ENCODE measurements at places on chromosomes 1 and 21.

DNA sequence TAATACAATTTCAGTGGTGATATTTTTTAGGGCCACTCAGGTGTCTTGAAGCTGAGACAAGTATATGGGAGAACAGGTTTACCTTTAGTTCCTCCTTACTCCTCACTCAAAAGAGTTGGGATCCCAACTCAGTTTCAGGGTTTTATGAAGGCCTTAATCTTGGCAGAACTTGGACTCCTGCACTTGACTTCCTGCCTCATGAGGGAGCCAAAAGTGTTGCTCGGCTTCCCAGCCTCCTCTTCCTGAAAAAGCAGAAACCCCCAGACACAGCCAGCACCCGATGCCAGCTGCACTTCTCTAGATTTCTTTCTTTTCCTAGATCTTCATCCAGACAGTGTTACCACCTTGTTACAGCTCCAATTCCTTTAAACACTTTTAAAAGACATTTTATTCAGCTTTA lies 70.8 kb upstream of the TMPRSS2 start:
- DNase-seq: no peak

GRCh38 chr1:228174482-228175315 lies 9.1 kb downstream of the IBA57 start:
- no peak for DNase-seq

GRCh38 chr1:43233631-43234030 lies 36.2 kb upstream of the TMEM125 start:
- no peak for DNase-seq

DNA sequence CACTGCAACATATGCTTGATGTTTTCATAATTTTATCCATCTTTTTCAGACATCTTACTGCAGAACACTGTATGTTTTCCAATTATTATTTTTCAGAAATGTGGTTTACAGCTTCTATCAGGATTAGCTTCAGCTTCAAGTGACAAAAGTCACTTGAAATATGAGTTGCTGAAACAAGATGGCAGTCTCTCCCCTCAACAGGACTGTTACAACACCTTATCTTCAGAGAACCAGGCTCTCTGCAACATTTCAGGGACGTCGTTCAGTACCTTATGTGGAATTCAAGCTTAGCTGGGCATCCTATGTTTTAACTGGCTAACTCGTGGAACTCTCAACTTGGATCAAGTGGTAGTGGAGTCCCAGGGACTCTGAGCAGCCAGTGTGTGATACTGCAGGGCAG lies 2.0 kb upstream of the UBE2G2 start:
- DNase-seq: no peak

GRCh38 chr1:115179397-115180079 lies 90.2 kb upstream of the TSPAN2 start:
- DNase-seq: peak; percentile 94

GRCh38 chr1:117650840-117651568 lies 45.2 kb downstream of the TENT5C start:
- no peak for DNase-seq

GRCh38 chr1:15683345-15684039 lies 628 bp upstream of the PLEKHM2 start:
- no peak for DNase-seq

- no peak for DNase-seq
Observed at GRCh38 chr1:171084091-171084490, 6.6 kb upstream of the FMO3 start.

DNA sequence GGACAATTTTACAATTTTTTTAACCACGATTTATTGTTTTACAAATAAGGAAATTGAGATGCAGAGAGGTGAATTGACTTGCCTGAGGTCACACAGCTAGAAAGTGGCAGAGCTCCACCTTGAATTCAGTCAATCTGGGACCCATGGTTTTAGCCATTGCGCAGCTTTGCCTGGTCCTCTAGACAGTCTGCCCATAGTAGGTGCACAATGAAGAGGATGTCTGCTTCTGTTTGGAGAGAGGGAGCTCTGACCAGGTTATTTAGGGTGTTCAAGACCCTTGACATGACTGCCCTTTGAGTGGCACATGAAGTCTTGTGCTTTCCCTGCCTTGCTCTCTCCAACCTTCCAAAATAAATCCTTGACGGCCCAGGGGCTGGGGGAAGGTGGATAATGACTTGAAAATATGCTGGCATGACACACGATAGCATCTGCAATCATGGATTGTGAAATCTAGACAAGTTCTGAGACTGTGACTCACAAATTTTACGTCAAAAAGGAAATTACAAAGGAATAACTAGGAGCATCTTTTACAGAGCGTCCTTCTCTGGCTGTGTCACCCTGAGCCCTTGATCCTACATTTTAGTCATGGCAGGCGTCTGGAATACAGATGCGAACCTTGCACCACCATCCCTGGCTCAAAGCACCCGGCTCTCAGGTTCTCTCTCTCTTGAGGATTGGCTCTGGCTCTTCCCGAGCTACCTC lies 26.2 kb upstream of the ID3 start:
- DNase-seq: peak; percentile 34

GRCh38 chr1:42835422-42835821 lies 11.0 kb upstream of the ZNF691 start:
- no peak for DNase-seq

Measured in kidney glomerular epithelial cell (primary cell).